ENCODE measurements at places on chromosomes 16 and 17. TPM values are rescaled to one million over a fixed set of nuclear protein-coding genes. Genes with fewer than 3 reads are reported as not detected.

GRCh38 chr17:56707312-56708219 lies 114.1 kb downstream of the NOG start:
- DNase-seq, result no peak
- no peaks in the 10 kb centered on the region for H3K36me3 ChIP-seq
- H3K4me3 ChIP-seq, result no peak overlapping the region
- no peaks in the 10 kb centered on the region for H3K27me3 ChIP-seq
- no peaks in the 10 kb centered on the region for H3K4me1 ChIP-seq

- peak overlapping the region; percentile 85 for H3K27ac ChIP-seq
- peaks cover 67% of the 10 kb centered on the region for H3K4me1 ChIP-seq
- DNase-seq, result peak; percentile 59
- H3K4me3 ChIP-seq, result peak overlapping the region; percentile 43
- no peaks in the 10 kb centered on the region for H3K36me3 ChIP-seq
Observed at GRCh38 chr17:47278561-47278960, 24.9 kb downstream of the ITGB3 start.

GRCh38 chr16:23907903-23908302 lies 72.1 kb downstream of the PRKCB start:
- no peaks in the 10 kb centered on the region for H3K4me1 ChIP-seq
- no peak overlapping the region for H3K27ac ChIP-seq
- H3K27me3 ChIP-seq, result no peaks in the 10 kb centered on the region
- no peak for DNase-seq
- H3K4me3 ChIP-seq, result no peak overlapping the region

DNA sequence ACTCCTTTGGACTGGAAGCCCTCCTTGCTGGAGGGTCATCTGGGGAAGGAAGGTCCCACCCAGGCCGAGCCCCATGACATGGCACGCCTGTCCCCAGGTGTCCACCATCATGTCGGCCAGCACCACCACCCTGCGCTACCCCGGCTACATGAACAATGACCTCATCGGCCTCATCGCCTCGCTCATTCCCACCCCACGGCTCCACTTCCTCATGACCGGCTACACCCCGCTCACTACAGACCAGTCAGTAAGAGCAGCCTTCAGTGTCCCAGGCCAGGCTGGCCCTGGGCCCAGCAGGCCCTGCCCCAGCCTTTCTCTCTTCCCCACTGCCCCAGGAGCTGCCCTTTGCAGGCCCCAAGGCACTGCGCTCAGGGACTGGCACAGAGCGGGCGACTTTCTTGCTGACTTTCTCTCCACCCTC lies 6.5 kb downstream of the TUBG2 start:
- no peak overlapping the region for H3K27ac ChIP-seq
- H3K36me3 ChIP-seq, result no peaks in the 10 kb centered on the region
- H3K4me3 ChIP-seq, result no peak overlapping the region

DNA sequence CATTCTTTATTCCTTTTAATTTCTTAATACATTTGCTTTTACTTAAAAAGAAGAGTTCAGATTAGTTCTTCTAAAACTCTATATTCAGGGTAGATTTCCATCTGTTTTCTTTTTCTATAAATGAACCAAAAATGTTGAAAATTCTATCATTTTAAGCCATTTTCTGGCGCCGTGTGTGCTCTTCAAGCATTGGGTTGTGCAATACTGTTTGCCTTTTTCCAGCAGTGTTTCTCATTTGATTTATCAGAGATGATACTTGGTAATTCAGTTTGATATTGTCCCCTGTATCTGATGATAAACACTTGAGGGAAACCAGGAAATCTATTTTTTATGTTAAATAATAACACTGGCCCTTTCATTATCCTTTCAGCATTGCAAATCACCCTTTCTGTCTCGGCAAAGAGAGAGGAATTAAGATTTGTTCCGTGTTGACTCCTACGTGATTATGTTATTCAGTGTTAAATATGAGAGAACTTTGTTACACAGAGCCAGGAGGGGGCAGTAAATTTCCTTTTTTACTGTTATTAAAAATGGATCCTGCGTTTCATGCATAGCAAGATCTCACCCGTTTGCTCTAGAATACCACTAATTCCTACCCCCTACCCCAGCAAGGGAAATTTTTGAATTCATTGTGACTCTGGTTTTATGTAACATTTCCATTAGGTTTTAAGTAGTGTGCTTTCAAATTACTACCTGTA lies 606.9 kb upstream of the RBFOX1 start:
- H3K4me3 ChIP-seq, result no peak overlapping the region
- H3K4me1 ChIP-seq, result no peaks in the 10 kb centered on the region
- no peak overlapping the region for H3K27ac ChIP-seq
- peak; percentile 65 for DNase-seq
- no peaks in the 10 kb centered on the region for H3K27me3 ChIP-seq
- H3K36me3 ChIP-seq, result no peaks in the 10 kb centered on the region

DNA sequence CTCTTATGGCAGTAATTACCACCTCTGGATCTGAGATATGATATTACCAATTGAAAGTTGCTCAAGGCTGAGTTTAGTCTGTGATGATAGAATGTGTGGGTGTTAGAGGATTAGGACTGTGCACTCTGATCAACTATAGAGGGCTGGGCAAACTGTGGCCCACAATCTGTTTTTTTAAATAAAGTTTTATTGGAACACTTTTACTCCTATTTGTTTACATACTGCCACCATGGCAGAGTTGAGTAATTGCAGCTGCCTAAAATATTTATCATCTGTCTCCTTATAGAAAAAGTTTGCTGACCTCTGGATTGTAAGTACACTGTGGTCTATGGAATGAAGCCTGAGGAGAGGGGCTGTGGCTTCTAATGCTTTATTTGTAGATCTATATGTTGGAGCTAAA lies 71.5 kb upstream of the N4BP1 start:
- H3K27ac ChIP-seq, result no peak overlapping the region
- no peaks in the 10 kb centered on the region for H3K36me3 ChIP-seq
- DNase-seq, result peak; percentile 47
- H3K27me3 ChIP-seq, result no peaks in the 10 kb centered on the region
- H3K4me3 ChIP-seq, result no peak overlapping the region
- H3K4me1 ChIP-seq, result no peaks in the 10 kb centered on the region

DNA sequence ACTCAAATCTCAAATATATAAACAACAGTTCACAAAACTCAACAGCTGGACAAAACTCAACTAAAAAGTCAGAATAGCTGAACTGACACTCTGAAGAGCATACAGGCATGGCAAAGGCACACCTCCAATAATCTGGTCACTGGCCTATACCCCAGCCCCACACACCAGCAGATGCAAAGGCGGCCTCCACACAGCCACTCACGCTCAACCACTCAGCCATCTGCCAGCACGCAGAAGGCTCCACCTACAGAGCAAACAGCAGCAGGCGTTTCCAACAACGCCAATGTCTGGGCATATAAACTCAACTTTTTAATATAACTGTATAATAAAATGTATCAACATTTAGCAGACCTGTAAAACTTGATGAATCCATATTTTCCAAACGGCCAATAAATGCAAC lies 17.2 kb downstream of the USP7 start:
- H3K4me1 ChIP-seq, result peaks cover 100% of the 10 kb centered on the region
- no peak overlapping the region for H3K27ac ChIP-seq
- H3K4me3 ChIP-seq, result peak overlapping the region; percentile 20
- no peaks in the 10 kb centered on the region for H3K36me3 ChIP-seq
- peaks cover 18% of the 10 kb centered on the region for H3K27me3 ChIP-seq

DNA sequence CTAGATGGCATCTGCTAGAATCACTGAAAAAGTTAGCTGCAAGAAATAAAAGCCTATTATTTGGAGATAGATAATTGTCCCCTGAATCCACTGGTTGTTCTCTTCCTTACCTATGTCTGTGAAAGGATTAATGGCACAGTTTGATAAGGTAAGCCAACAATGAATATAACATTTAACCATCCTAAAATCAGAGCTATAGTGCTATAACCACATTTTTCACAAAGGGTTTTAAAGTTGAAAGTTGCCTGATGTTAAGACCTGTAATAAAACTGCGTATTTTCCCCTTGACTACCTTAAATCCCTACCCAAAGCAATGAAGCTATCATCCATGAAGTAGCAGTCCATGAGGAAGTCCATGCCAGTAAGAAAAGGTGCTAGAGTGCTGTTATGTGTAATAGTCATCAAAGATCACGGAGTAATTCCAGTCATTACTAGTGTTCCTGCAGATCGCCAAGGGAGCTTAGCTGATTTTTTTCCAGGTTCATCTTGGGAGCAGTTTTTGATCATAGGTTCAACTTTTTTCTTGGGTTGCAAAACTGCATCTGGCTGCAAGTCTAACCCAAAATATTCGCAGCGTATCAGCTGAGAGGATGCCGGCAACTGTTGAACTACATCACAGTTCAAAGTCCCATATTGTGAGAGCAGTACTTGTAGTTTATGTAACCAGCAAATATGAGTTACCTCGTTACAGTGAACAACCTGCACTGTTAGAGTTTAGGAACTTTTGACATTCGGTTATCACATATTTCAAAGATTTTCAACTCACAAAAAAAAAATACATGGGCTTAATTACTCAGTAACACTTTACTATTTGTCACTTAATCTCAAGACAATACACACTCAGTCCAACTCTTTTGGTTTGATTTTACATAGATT lies 18.2 kb upstream of the RSL1D1 start:
- no peak overlapping the region for H3K4me3 ChIP-seq
- H3K27me3 ChIP-seq, result no peaks in the 10 kb centered on the region

DNA sequence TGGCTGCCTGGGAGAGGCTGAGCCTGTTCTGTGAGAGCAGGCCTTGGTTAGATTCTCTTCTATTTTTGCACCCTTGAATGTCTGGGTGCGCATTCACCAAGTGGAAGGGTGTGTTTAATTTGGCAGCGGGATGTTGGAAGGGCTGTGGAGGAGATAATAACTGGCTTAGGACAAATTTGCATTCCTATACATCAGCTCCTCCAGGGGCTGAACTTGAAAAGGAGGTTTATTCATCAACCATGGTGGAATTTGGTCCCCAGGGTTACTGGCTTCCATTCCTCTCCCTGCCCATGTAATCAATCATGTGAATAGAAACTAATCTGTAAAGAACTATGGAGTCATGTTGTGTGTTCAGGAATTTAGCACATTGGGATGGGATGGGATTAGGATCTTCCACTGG lies 100.2 kb upstream of the FOXF1 start:
- H3K4me1 ChIP-seq, result no peaks in the 10 kb centered on the region
- H3K36me3 ChIP-seq, result no peaks in the 10 kb centered on the region
- DNase-seq, result peak; percentile 12
- no peak overlapping the region for H3K27ac ChIP-seq
- no peaks in the 10 kb centered on the region for H3K27me3 ChIP-seq

DNA sequence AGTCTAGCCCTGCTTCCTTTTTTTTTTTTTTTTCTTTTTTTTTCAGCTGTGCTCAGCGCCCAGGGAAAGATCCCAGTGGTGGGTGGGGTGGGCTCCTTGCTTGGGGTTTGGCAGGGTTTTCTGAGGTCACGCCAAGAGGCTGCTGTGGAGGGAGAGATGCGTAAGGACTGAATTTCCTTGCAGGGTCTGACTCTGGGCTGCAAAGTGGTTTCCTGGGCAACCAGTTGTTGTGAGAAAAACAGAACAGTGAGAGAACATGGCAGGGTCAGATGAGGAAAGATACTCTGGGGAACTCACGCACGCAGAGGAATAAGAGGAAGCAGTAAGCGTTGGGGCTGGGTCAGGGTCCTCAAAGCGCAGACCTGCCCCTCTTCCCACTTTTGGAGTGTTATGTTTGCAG lies 119.5 kb downstream of the IRF8 start:
- no peak overlapping the region for H3K27ac ChIP-seq
- no peak overlapping the region for H3K4me3 ChIP-seq
- no peaks in the 10 kb centered on the region for H3K36me3 ChIP-seq
- peak; percentile 51 for DNase-seq
- no peaks in the 10 kb centered on the region for H3K27me3 ChIP-seq
- H3K4me1 ChIP-seq, result no peaks in the 10 kb centered on the region

- H3K4me1 ChIP-seq, result no peaks in the 10 kb centered on the region
- no peak overlapping the region for H3K27ac ChIP-seq
- no peaks in the 10 kb centered on the region for H3K36me3 ChIP-seq
- DNase-seq, result no peak
- no peaks in the 10 kb centered on the region for H3K27me3 ChIP-seq
Observed at GRCh38 chr17:56635641-56636040, 42.1 kb downstream of the NOG start.

DNA sequence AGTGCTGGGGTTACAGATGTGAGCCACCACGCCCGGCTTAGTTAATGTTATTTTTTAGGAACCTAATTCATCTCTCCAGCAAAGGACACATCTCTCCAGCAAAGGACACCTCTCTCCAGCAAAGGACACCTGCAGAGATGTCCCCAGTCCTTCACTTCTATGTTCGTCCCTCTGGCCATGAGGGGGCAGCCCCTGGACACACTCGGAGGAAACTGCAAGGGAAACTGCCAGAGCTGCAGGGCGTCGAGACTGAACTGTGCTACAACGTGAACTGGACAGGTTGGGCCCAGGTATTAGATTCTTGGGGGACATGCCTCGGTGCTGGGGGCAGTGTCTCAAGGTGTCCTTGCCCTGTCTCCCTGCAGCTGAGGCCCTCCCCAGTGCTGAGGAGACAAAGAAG lies 4.7 kb downstream of the PFAS start:
- no peaks in the 10 kb centered on the region for H3K27me3 ChIP-seq
- no peak for DNase-seq
- no peak overlapping the region for H3K4me3 ChIP-seq
- peaks cover 41% of the 10 kb centered on the region for H3K36me3 ChIP-seq
- peaks cover 11% of the 10 kb centered on the region for H3K4me1 ChIP-seq

DNA sequence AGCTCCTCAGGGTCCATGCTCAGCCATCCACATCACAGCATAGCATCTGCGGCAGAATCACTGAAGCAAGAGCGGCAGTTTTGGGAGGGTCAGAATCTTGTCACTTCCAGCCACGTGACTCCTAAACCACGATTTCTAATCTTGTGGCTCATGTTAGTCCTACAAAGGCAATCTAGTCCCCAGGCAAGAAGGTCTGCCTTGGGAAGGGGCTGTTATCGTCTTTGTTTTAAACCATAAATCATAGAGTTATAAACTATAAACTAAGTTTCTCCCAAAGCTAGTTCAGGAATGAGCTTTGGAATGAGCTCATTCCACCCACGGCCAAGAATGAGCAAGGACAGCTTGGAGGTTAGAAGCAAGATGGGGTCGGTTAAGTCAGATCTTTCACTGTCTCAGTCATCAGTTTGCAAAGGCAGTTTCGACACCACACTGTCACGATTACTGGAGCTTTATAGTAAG lies 20.8 kb upstream of the DNAH17 start:
- H3K4me3 ChIP-seq, result no peak overlapping the region
- H3K27me3 ChIP-seq, result no peaks in the 10 kb centered on the region
- DNase-seq, result no peak
- H3K4me1 ChIP-seq, result no peaks in the 10 kb centered on the region

Gene KCNG4
- not detected for total RNA-seq

Gene DNAH2
- total RNA-seq, result not detected

Gene KRT39
- total RNA-seq, result not detected

Gene SEPTIN1
- total RNA-seq, result 117 TPM

Gene GJD3
- total RNA-seq, result not detected

Gene GSG1L
- total RNA-seq, result not detected

Data from Karpas-422 (cell line).